ENCODE measurements at places on chromosomes 1 and 21.
A peak's percentile ranks its signal among the peaks of the same experiment; 100 is the strongest.

DNA sequence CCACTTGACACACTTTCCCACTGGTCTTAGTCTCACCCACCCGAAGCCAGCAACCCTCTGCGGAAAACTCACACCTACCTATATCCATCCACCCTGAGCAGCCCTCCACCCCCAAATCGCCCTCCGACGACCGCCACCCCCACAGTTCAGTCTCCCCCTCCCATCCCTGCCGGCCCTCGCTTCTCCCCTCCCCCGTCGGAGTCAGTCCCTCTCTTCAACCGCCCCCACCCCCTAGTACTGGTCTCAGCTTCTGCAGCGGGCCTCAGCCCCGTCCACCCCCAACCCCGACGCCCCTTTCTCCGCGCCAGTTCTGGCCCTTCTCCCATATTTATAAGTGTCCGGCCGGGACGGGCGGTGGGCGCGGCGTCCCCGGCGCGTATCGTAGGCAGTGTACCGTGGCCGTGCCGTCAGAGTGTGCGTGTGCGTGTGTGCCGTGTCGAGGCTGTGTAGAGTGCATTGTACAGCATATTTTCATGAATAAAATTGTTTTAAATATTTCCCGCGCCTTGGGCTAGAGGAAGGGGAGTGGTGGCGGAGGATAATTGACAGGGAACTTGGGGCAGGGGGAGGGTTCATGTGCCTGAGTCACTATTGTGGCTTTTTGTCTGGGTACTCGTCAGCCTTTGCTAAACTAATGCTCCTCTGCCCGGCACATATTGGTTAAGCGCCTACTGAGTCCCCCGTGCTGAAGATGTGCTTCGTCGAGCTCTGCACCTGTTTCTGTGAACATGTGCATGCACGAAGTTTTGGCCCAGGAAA is 22.0 kb downstream of the FOXO6 start:
- peak; percentile 52 for DNase-seq

- no peak for DNase-seq
Observed at GRCh38 chr1:50231209-50231608, 122.5 kb downstream of the ELAVL4 start.

GRCh38 chr1:44496541-44497171 is 91.6 kb downstream of the RNF220 start:
- DNase-seq: no peak

- DNase-seq: no peak
Observed at GRCh38 chr1:224542783-224543440, 73.2 kb upstream of the CNIH3 start.

- no peak for DNase-seq
Observed at GRCh38 chr1:178752891-178753290, 27.8 kb downstream of the RALGPS2 start.

GRCh38 chr1:170556917-170557316 is 25.0 kb downstream of the GORAB start:
- DNase-seq: no peak

- DNase-seq: no peak
Observed at GRCh38 chr21:45910548-45911221, 70.9 kb upstream of the COL6A1 start.
